ENCODE measurements at places on chromosomes 13 and 19. TPM values are rescaled to one million over a fixed set of nuclear protein-coding genes. Genes with fewer than 3 reads are reported as not detected.

The SPACA4 gene
- not detected for total RNA-seq

The ZNF723 gene
- not detected for total RNA-seq

- DNase-seq: no peak
Measured at GRCh38 chr19:46828484-46828883, 22.2 kb downstream of the AP2S1 start.

DNA sequence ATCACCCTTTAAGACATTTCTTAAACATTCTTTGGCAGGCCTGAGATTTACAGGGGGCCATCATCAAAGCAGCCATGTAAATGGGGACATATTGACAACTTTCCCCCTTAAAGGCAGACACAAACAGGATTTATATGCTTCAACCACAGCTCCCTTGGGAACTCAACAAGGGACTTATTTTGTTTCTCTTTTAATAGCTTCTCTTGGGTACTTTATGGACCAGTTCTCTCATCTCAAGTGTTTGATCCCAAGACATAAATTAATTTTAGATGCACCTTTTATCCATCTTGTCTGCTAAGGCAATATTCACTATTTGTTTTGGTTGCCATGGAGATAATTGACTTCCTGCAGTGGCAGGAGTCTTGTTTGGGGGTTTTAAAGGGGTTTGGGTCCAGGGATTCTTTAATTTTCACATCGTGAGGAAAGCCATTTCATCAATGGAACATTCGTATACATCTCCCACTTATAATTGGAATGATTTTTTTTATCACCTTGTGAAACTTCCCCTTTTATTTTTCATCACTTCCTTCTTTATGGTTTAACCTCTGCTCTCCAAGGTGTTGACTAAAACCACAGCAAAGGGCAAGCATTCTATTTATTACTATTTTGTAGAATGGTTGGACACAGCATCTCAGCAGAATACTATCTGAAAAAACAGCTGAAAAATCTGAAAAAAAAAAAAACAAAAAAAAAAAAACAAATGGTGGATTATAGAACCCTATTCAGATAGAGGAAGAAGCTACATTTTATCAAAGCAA, 726.0 kb downstream of the DIAPH3 start:
- no peak for DNase-seq

DNA sequence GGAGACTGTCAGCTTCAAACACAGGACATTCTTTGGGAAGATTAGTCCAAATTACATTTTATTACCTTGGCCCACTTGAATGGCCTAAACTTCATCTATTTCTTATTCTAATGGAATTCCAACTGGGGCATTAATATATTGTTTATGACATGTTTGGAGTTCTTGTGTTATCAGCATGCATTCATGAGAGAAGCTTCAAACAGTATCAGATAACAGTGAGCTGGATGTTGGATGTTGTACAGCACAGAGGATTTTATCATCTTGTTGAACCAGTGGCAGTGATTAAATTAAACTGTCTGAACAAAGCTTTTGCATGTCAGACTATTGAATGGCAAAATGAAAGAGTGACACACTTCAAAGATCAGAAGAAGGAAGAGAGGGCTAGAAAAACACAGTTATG, 50.0 kb downstream of the MZT1 start:
- no peak for DNase-seq

DNA sequence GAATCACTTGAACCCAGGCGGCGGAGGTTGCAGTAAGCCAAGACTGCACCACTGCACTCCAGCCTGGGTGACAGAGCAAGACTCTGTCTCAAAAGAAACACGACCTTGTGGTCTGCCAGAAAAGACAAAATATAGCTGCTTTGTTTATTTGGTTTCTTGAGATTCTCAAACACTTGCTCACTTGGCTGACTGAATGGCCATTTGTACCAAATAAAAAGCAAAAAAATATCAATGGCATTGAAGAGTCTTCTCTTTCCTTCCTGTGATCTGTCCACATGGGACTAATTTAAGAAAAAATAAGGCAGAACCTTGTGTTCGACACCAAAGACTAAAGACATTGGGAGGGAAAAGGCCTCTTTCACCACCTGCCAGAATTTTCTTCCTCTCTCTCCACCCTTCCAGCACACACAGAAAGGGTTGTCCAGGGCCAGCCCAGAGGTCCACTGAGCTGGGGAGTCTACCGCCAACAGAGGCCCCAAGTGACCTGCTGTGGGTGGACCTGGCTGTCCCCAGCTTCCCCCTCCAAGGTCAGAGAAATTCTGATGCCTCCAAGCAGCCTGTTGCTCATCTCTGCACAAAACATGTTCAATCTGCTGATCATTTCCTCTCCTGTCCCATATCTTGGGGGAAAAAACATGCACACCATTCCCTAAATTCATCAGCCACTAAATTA, 5.9 kb downstream of the BRME1 start:
- no peak for DNase-seq

Data from neural crest cell (in vitro differentiated cells).